ENCODE measurements at places on chromosomes 5 and 9.

DNA sequence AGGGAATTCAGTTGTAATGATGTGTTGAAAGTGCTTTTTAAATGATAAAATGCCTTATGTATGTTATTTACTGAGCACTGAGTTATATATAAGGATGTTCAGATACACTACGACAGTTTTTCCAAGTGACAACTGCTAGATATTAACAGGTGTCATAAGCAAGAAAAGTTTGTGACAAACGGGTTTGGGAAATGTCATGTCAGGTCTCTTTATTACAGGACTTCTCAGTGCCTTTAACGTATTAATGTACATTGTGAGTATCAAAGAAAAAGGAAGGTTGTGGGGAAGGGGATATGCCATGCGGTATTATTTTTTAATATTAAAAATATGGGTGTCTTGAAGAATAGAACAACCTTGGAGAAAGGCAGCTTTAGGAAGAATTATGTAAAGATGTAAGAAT lies 56.4 kb downstream of the RAI14 start:
- DNase-seq = no peak

DNA sequence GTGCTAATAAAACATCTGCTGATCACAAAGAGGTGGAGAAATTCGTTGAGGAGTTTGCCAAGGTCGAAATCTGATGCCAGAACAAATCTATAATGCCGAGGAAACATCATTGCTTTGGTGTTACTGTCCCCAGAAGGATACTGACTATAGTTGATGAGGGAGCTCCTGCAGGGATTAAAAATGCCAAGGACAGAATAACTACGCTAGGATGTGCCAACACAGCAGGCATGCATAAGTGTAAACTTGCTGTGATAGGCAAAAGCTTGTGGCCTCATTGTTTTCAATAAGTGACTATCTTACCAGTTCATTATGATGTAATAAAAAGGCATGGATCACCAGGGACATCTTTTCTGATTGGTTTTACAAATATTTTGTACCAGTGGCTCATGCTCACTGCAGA lies 66.8 kb upstream of the ADCY2 start:
- no peak for DNase-seq

DNA sequence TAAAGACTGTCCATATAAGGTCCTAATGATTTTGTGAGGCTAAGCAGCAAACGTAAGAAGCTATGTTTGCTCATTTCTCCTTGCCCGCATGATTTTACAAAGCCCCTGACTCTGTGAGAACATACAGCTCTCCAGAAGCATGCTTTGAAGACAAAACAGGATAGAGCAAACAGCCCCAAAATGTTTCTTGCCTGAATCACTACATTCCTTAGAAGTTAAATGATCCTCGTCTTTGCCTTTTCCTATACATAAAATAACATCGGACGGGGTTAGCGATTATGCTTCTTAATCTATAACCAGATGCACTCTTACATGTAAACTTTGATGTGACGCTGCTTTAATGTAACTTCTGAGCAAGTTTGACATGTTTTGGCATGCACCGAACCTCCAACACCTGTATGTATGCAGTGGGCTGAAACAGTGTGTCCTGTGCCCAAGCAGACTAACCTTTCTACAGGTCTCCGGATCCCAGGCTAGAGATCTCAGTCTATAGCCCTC lies 353.7 kb downstream of the CETN3 start:
- no peak for DNase-seq

DNA sequence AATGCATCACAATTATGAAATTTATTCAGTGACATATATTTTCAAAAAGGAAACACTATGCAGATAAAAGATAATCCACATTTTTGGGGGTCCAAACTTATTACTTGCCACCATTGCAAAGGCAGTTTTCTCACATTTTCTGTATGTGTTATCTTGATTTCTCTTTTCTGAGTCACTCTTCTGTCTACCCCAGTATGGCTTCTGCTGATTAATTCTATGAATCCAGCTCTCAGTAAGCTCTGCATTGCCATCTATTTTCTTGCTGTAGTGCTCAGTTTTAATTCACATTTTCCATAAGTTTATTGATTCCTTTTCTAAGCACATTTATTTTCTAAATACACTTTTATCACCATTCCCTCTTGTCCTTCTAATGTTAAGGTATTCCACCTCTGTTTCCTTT lies 1.7 kb downstream of the IFNA10 start:
- DNase-seq = no peak

DNA sequence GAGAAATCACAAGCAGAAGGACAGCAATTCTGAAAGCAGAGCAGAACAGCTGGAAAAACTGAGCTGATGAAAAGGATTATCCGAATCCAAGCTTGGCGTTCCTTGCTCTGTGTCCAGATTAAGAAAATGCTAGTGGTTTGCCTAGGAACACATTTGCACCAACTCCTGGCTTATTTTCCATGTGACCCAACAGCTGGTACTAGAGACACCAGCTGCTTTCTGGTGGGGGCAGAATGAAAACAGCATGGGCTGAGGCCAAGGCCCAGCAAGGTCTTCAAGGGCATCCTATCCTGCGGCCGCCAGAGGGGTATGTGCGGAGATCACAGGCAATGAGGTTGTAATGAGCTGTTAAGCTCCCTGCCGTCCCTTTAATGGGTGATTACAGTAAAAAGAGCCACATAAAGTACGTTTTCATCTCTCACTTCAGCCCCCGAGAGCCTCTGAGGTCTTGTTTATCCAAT lies 131.5 kb downstream of the DOCK8 start:
- DNase-seq = no peak
